ENCODE measurements at places on chromosomes 5 and 9.

DNA sequence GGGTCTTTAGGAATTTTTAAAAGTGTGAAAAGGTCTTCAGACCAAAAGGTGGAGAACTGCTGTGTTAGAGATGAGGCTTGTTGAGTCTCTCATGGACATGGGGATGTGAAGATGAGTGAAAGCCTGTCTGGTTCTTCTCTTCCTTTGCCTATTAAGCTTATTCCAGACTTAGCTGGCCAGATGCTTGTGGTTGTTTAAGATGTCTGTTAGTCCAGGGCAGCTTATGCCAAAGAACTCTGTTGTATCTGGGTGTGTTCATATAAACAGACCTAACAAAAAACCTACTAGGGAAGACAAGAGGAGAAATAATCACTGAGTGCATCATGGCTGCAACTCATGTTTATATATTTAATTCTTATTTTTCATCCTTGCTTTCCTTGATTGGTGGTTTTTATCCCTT is 57.5 kb upstream of the NCS1 start:
- no peak for DNase-seq

DNA sequence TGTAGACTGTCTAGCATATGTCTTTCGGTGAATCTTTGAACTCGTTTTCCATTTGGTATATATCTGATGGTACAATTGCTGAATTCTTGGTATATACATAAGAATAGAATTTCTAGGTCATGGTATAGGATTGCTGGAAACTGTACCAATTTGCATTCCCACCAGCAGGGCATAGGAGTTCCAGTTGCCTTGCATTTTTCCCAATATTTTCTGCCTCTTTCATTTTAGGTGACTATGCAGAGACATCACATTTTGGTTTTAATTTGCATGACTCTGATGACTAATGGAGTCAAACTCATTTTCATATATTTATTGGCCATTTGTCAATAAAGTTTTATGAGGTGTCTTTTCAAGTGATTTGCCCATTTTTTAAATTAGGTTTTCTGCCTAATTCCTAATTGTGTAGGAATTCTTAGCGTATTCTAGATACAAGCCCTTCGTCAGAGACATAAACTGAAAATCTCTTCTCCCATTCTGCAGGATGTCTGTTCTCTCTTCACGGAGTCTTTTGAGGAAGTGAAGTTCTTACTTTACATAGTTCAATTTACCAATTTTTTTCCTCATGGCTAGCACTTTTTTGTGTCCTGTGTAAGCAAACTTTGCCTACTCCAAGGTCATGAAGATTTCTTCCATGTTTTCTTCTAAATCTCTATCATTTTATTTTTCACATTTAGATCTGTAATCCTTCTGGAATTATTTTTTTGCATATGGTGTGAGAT is 28.9 kb upstream of the PDCD1LG2 start:
- no peak for DNase-seq

DNA sequence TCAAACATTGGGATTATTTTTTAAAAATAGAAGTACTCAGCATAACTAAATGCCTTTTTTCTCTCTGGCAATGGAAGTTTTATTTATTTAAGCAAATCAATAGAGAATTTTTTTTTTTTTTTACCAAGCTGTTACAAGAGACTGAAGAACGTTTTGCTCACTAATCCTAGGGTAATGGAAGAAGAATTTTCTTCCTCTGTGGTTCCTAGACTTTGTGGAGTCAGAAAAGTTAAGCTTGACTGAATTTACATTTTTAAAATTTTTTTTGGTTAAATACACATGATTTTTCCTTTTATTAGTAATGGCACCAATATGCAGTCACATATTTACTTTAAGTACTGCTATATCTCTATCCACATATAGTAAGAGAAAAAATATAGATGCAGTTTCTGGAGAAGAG is 189.8 kb downstream of the PCSK1 start:
- DNase-seq: no peak

DNA sequence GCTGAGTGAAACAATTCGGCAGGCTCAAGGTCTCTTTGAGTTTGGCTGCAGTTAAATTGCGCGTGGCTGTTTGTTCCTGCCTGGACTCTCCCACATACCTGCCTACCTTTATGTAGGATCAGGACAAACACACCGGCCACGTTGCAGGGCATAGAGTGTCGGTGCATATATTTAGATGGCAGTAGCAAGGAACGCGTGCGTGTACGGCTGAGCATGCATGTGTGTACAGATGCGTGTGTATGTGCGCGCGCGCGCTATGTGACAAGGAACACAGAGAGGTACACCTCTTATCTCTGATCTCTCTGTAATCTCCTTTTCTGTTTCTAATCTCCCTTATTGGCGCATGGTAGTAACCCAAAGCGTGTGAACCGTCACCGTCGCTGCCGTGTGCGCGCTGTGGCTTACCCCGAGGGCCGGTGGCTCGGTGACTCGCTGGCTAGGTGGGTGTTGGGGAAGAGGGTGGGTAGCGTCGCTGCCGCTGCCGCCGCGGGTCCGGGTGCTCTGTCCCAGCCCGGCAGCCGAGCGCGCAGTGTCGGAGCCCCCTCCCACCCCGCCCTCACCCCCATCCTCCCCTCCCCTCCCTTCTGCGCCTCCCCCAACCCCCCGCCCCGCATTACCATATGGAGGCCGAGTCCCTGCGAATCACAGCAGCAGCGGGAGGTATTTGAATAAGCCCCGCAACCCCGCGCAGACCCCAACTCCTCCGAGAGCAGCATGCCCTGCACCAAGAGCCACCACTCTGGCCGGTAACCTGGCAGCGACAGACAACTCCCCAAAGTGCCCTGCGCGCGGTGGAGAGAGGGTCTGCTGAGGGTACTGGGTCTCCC is 204.8 kb downstream of the MEF2C start:
- DNase-seq: no peak

- DNase-seq: no peak
These were observed 1.3 kb upstream of the AK1 start for GRCh38 chr9:127878652-127879390.

GRCh38 chr5:53928641-53929040 is 368.2 kb downstream of the NDUFS4 start:
- DNase-seq: no peak

GRCh38 chr5:150577378-150578139 is 62.9 kb upstream of the SYNPO start:
- DNase-seq: no peak

GRCh38 chr9:18971909-18972308 is 61.1 kb downstream of the SAXO1 start:
- DNase-seq: no peak

GRCh38 chr9:133837627-133838597 is 99.8 kb upstream of the SARDH start:
- DNase-seq: no peak

- DNase-seq: no peak
These were observed 554 bp downstream of the JAK2 start for GRCh38 chr9:4985386-4986266.

DNA sequence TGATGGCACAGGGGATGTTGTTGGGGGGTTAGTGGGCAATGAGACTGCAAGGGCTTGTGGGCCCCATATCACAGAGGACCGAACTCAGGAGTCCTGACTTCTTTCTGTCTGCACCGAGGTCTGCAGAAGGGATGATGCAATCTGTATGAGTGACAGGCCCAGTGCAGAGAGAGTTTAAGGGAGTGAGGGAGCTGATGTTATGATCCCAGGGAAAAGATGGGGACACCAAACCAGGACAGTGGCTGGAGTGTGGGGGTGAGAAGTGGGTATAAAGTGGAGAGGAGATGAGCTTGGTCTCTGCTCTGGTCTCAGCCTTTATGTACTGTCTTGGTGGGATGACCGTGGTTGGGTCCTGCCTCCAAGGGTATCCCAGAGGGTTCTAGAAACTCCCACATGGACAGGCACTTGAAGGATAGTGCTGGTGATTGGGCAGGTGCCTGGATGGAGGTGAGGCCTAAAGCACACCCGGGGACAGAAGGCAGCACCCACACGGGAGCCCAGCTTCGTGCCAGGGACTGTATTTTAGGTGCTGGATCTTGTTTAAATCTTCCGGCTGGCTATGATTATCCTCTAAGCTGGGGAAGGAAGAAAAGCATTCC is 21.9 kb downstream of the GSN start:
- no peak for DNase-seq

- DNase-seq: no peak
These were observed 28.4 kb downstream of the RUSC2 start for GRCh38 chr9:35518225-35518821.

DNA sequence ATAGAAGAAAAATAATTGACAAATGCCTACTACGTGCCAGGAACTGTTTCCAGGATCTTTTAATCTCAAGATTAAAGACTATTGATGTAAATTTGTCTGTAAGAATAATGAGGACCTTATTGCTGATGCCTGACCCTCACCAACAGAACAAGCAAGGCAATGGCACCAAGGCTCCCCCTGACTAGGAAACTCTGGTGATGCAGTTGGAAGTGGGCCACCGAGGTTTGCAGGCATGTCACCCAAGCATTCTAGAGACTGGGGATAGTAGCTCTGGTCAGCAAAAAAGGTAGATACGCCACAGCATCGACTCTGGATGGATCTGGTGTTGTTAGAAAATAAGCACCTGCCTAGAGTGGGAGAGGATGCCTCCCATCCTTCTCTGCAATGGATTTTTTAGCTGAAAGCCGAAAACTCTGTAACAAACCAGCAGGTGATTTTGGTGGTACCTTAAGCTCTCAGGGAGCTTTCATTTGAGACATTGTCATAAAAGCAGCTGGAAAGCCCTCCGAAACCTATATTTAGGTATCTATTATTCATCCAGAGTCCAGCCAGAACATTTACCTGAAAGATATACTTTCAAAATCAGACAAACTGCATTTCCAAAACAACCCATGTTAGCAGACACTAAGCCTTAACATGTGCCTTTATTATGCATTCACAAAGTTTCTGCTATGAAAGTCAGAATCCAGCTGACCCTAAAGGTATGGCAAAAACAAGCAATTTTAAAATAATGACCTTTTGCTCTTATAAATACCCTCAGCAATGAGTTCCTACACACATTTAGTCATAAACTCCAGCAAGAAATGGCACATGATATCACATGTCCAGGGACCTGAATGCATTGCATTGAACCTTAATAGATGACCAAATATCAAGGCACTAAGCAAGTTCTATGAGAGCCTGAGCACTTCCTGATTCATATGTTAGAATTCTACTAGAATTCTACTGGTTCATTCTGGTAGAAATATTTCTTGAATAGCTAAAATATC is 308.4 kb downstream of the PDE4D start:
- no peak for DNase-seq

GRCh38 chr9:110083866-110084265 is 124.1 kb downstream of the C9orf152 start:
- no peak for DNase-seq

DNA sequence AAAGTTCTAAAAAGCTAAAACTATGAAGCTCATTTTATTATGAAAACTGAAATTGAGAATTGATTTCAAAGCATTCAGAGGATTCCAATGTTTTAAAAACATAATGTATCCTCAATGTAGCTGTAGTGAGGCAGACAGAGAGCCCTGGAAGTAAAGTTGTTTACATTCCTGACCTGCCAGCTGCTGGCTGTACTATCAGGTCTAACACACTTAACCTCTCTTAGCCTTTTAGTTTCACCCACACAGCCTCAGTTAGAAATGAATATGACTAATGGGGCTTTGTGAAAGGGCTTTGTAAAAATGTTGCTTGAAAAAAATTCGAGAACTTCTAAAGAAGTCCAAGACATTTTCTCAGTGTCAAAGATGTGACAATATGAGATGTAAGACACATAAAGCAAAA is 122.6 kb downstream of the FBXL17 start:
- DNase-seq: no peak

DNA sequence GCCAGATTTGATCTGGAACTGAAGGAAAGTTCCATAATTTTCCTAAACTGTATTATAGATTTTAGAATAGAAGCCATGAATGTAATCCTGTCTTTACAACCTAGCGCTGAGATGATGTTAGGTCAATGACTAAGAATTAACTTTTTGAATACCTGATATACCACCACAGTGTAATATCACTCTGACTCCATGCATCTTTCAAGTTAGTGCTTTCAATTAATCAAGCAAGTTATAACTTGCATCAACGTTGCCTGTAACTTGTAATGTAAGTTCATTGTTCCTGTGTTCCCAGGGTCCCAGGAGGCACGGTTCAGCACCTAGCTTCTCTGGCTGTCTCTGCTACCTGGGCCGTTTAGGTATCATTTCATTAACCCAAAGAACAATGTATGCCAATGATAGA is 139.3 kb downstream of the CSNK1G3 start:
- DNase-seq: no peak

GRCh38 chr9:136847088-136847825 is 2.0 kb upstream of the PHPT1 start:
- DNase-seq: no peak

DNA sequence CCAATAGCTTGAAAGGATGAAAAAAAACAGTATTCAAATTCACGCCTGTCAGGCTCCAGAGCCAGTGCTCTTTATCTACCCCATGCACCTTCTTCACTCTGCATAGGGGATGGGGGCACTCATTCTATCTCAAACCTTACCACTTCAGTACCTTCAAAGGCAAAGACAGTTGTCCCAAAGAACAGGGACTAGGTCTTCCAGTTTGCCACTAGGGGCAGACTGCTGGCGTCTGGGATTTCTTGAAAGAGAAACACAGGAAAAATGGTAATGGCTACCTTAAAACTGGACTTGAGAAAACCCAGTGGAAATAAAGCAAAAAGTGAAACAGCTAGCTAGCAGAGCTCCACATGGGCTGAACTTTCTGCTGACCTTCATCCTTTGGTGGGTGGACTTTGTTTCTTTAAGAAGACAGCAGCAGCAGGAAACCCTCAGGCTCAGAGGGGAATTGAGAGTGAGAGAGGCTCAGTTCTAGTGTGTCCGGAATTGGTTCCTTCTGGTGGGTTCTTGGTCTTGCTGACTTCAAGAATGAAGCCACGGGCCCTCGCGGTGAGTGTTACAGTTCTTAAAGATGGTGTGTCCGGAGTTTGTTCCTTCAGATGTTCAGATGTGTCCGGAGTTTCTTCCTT is 41.0 kb upstream of the SLC36A1 start:
- no peak for DNase-seq

GRCh38 chr9:132126680-132127236 is 35.1 kb upstream of the NTNG2 start:
- no peak for DNase-seq

DNA sequence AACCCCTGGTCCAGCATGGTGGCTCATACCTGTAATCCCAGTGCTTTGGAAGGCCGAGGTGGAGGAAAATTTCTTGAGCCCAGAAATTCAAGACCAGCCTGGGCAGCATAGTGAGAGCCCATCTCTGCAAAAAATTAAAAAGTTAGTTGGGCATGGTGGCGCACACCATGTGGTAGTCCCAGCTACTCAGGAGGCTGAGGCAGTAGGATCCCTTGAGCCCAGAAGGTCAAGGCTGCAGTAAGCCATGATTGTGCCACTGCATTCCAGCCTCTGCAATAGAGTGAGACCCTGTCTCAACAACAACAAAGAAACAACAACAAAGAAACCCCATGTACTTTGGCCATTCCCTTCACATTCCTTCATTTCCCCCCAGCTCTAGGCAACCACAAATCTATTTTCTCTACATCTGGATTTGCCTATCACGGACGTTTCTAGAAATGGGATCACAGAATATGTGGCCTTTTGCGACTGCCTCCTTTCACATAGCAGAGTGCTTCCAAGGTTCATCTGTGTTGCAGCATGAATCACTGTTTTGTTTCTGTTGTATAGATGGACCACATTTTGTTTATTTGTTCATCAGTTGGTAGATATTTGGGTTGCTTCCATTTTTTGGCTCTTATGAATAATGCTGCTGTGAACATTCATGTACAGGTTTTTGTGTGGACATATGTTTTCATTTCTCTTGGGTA is 17.9 kb downstream of the MIGA2 start:
- no peak for DNase-seq

All from stimulated activated CD4-positive, alpha-beta T cell treated with anti-CD3 and anti-CD28 coated beads, TNF-alpha, amount 100 ng/mL, for 24 hours (primary cell).